ENCODE measurements at places on chromosomes 4 and X.

GRCh38 chrX:45506149-45506730, 305.6 kb upstream of the DIPK2B start:
- no peak for DNase-seq

DNA sequence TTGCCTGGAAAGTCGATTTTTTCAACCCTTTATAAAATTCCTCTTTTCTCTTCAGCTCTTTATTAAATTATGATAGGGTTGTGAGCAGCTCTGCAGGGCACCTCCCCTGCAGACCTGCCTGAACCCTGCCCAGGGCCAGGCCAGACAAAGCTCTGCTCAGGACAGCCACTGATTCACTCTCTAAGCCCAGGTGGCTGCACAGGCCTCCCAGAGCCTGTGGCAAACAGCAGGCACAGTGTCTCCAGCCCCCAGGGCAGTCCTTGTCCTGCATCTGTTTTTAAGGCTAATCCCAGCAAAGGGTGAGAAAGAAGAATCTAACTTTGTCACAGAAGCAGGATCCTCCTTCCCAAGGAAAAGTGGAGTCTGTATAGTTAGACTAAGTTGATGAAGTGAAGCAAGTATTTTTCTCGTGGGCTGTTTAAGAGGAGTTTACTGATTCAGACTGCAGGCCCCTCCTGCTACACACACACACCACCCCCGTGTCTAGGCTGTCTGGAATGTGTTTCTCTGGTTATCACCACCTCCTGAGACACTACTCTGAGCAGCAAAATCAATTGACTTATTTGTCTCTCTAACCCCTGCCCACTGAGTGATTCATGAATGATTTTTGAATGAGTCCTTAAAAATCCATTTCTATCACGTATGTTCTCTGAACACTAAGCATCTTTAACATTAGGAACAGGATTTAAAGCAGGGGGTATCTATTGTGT, 101.7 kb downstream of the CHIC2 start:
- DNase-seq, result no peak

- DNase-seq, result no peak
Observed at GRCh38 chr4:5933996-5934831, 41.3 kb upstream of the CRMP1 start.

DNA sequence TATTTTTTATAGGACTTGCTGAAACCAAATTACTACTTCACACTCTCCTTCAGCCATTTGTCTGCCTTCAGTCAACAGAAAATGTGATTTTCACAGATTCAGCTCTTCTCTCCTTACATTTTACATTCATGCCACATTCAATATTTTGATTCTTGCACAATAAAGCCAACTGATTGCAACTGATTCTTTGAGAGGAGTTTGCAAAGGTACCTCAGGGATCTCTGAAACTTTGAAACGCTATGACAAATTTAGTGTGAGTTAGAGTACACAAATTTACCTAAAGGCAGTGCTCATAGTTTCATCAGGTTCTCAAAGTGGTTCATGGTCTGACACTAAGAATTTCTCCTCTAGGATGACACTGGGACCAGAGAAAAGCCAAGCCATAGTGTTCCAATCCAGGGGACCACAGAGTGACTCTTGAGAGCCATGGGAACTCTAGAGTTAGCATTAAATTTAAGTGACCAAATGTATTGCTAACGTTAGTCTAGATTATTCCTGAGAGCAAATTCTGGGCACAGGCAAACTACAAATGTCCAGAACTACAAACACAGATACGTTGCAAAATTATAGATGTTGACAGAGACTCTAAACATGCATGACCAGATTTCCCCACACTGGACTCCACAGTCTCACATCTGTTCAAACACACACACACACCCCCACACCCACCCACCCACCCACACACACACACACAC, 9.0 kb downstream of the CSN3 start:
- no peak for DNase-seq

DNA sequence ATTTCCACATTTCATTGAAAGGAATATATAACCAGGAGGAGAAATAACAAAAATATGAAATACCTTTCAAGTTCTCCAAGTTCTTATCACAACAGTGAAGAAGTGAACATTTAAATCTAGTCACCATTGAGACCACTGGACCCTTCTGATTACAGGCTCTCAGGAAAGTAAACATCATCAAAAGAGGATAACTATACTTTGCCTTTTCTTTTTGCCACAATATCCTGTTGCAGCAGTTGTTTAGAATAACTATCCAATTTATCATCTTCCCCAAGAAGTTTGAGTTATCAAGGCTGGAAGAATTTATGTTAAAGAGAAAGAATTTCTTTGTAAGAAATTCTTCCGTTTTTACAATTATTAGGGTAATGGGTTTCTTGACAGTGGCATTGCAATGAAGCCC, 3.6 kb downstream of the LRP2BP start:
- no peak for DNase-seq

- no peak for DNase-seq
Observed at GRCh38 chrX:100680756-100681155, 36.8 kb downstream of the SRPX2 start.

DNA sequence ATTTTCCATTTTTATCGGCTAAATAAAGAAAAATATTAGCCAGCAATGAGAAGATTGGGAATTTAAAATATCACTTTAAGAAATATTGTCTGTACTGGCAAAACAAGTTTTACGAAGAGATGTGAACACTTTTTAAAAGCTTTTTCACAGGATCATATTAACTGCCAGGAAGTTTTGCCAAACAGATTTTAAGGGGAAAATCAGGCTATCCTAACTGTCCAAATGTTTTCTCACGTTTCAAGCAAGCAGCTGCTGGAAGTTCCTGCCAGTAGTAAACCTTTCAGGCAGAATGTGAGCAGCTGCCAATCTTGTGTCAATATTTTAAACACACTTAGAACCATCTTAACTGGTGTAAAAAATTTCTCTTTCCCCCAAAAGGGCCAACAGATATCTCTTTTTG, 101.1 kb downstream of the ADGRL3 start:
- no peak for DNase-seq

GRCh38 chr4:155474758-155475157, 98.0 kb upstream of the MAP9 start:
- no peak for DNase-seq

GRCh38 chrX:108224727-108225621, 133.4 kb downstream of the ATG4A start:
- DNase-seq, result peak; percentile 83

- DNase-seq, result no peak
Observed at GRCh38 chr4:60617731-60618130, 582.4 kb upstream of the ADGRL3 start.

DNA sequence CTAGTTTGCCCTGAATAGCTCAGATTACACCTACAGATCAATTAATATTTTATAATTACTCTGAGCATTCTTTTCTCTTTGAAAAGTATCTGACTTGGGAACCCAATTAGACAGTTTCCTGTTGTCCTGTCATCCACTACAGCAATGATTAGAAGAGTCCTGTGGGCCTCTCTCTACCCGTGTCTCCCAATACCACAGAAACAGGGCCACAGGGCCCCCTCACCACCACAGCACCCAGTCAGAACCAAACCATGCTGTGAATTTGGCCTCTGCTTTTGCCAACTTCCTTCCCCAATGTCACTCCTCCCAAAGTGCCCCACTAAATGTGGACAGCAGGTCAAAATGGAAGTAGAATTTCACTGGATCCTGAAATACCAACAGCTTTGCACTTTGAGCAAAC, 10.3 kb downstream of the USP46 start:
- no peak for DNase-seq

DNA sequence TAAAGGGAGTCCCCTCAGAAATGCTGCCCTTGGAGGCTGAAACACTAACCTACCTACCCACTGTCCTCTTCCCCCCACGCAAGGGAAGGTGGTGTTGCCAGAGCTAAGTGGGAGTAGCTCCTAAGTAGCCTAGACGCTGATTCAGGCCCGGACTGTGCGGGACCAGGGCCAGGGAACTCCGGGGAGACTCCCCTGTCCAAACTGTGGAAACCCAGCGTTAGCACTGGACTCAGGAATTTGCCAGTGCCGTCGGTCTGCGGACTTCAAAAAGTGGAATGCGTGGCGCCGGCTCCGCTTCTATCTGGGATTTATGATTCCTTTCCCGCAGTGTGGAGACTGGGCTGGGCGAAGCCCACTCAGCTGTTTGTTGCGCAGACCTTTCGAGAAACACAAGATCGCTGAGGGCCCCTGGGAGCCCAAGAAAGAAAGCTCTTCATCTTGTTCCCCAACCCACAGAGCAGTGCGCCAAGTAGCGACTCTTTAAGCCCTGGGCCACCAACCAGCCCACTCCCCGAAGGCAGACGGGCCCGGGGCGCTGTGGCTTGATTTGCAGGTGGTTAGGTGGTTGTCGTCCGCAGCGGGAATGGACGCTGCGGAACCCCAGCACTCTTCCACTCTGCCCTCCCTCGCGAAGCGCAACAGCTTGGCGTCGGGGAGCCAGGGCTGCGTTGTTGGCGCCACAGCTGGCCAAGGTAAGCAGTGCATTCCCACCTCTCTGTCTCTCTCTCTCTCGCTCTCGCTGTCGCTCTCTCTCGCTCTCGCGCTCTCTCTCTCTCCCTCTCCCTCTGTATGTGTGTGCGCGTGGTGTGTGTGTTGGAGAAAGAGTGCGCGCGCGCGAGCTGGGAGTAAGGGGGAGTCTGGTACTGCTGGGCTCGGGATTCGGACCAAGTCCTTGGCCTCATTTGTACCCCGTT, 2.0 kb downstream of the TMEM255A start:
- peak; percentile 88 for DNase-seq

DNA sequence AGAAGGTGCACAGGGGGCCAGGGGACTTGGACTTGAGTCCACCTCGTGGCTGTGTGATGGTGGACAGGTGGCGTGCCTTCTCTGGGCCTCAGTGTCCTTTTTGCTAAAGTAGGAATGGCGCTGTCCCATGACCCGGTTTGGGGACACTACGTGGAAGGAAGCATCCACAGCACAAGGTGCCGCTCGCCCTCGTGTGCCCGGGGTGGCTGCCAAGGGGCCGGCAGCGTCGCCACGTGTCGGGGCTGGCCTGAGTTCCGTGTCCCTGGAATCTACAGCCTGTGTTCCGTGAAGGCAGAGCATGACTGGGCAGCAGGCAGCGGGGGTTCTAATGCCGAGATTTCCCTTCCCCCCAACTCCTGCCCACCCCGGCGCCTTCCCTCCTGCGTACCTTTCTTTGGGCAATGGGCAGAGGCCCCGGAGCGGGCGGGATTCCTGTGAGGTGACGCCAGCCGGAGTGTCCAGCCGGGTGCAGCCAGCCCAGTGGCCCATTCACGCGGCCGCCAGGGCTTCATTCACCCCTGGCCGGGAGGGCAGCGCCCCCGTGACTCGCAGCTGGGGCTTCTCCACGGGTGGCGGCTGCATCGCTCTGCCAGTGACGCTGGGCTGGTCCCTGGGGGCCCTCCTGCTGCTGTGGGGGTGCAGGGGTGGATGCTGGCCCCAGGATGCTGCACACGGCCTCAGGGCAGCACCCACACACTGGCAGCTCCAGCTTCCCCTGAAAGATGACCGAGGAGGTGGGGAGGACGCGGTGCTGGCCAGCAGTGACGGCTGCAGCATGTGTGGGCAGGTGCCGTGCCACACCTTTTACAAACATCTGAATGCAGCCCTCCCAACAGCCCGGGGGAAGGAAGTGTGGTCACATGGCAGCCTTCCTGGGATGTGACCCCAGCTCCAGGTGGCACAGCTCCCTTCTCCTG, 21.2 kb downstream of the DOK7 start:
- no peak for DNase-seq

GRCh38 chr4:56671373-56671772, 9.7 kb downstream of the HOPX start:
- DNase-seq, result no peak

GRCh38 chr4:30396772-30397475, 323.2 kb upstream of the PCDH7 start:
- DNase-seq, result no peak

DNA sequence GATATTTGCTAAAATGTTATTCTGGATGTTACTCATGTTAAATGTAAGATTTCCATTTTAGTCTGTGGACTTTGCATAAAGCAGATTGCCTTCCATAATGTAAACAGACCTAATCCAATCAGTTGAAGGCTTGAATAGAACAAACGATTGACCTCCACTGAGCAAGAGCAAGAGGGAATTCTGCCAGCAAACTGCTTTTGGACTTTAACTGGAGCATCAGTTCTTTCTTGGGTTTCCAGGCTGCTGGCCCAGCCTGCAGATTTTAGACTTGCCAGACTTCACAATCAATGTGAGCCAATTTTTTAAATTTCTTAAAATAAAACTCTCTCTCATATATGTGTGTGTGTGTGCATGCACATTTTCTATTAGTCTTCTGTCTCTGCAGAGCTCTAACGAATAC, 1248.8 kb downstream of the ADGRL3 start:
- DNase-seq, result no peak

DNA sequence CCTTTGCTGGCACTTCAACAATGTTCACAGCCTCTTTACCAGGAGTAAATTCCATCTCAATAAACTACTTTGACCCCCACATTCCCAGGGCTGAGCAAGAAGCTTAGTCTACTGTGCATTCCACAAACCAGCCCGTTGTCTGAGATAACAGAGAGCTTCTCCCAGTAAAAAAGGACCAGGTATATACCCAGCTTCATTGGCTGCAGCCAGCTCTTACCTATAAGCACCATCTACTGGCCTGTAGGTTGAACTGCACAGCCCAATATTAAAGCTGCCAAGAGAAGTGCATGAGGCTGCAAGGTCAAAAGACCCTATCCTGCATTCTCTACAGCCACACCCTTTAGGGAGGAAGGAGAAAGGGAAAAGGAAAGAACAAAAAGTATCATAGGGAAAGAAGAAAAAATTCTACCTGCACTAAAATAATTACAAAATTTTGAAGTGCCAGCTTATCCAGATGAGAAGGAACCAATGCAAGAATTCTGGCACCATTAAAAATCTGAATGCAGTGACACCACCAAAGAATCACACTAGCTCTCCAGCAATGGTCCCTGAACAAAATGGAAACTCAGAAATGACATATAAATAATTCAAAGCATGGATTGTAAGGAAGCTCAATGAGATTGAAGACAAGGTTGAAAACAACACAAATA, 45.7 kb upstream of the INTU start:
- peak; percentile 36 for DNase-seq

DNA sequence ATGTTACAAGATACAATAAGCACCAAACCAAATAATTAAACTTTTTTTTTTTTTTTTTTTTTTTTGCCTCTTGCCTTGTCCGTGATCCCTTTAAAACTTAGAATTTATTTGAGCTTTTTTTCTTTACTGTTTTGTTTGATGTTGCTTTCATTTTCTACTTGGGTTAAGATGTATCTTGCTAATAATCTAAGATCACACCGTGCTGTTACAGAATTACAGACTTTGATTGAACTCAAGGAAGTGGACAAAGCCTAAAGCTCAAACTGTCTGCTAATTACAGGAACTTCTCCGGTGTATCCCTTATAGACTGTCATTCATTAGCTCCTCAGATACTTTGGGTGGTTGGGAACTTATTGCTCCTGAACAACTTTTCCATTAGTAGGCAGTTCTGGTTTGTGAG, 26.5 kb downstream of the STIM2 start:
- no peak for DNase-seq

GRCh38 chr4:7043284-7044136, at the start of gene TADA2B:
Gene TADA2B, plus strand, starts transcription at chr4:7043372. Its CDS starts 208 bp downstream, at chr4:7043580.
- DNase-seq, result peak; percentile 75

- no peak for DNase-seq
Observed at GRCh38 chr4:145251391-145251790, 71.0 kb upstream of the OTUD4 start.

- no peak for DNase-seq
Observed at GRCh38 chr4:139810710-139811109, 145.1 kb downstream of the MGST2 start.
